IMR-90 (cell line): ENCODE measurements at places on chromosomes 6 and 20. TPM values are rescaled to one million over a fixed set of nuclear protein-coding genes. Genes with fewer than 3 reads are reported as not detected.

Gene CENPW
- 19.3 and 22.7 TPM in 2 replicates for polyA plus RNA-seq

Gene HSPA12B
- polyA plus RNA-seq = not detected in 2 replicates

Gene C6orf52
- polyA plus RNA-seq = 0.31 TPM in 1 of 2 replicates, not detected in the other

Gene MCHR2
- not detected in 2 replicates for polyA plus RNA-seq

Gene TGM3
- not detected in 2 replicates for polyA plus RNA-seq

Gene GPR63
- polyA plus RNA-seq = 0.32 and 0.44 TPM in 2 replicates

Gene TBC1D32
- 2.6 and 3.0 TPM in 2 replicates for polyA plus RNA-seq

DNA sequence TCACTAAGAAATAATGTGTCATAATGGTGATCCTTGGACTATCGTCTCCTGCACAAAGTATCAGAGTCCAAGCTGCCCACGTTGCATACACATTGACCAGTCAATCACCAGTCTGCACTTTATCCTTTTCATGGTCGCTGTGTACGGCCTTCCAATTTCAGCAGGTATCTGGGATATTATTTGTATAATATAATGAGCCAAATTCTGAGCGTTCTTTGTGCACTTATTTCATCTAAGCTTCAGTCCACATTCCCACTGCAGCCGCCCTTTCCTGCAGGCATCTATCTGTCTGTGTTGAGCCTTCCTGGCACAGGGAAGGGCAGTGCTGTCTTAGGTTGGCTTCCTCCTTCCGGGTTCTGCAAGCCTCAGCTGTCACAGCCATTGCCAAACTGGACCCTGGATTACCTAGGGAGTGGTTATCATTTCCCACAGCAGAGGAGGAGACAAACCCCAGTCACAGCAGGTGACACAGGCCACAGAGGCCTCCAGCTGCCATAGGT lies 174.3 kb downstream of the TTLL2 start:
- H3K36me3 ChIP-seq = no peaks in the 10 kb centered on the region
- H3K27me3 ChIP-seq = no peaks in the 10 kb centered on the region
- H3K27ac ChIP-seq = no peak overlapping the region
- DNase-seq = no peak

GRCh38 chr6:68718385-68719073 lies 83.4 kb downstream of the ADGRB3 start:
- no peaks in the 10 kb centered on the region for H3K4me1 ChIP-seq
- H3K36me3 ChIP-seq = no peaks in the 10 kb centered on the region

DNA sequence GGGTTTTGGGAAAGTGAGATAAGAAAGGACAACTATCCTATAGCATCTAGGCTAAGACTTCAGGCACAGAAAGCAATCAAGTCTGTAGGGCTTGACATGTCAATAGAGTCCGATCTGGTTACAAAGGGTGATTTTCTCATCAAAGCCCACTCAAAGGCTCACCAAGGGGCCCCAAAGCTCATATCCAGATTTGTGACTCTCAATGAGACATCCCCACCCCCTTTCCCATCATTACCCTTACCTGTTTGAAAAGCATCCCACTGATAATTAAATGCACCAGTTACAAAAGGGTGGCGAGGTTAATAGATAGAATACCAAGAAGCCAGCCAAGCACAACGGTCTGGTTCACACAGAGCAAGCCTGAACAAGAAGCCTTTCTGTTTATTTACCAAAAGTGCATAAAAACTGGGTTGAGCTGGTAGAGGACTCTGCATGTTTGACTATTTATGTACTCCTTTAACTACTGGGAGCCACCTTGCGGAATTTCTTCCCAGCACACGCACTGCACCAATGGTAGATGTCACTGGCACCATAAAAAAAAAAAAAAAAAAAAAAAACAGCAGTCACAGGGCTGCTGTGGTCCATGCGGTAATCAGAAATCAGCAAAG lies 6.1 kb downstream of the JAG1 start:
- no peaks in the 10 kb centered on the region for H3K27me3 ChIP-seq
- H3K4me3 ChIP-seq = no peak overlapping the region
- DNase-seq = no peak
- peaks cover 46% of the 10 kb centered on the region for H3K36me3 ChIP-seq
- H3K4me1 ChIP-seq = peaks cover 12% of the 10 kb centered on the region

GRCh38 chr6:120646101-120646500 lies 688.2 kb downstream of the TBC1D32 start:
- no peaks in the 10 kb centered on the region for H3K4me1 ChIP-seq
- no peaks in the 10 kb centered on the region for H3K27me3 ChIP-seq
- DNase-seq = no peak
- H3K4me3 ChIP-seq = no peak overlapping the region
- H3K27ac ChIP-seq = no peak overlapping the region

- no peaks in the 10 kb centered on the region; the same call in 1 of the 2 replicates for H3K4me1 ChIP-seq
- H3K27ac ChIP-seq = no peak within 1 kb of the TSS
- H3K4me3 ChIP-seq = no peak within 1 kb of the TSS
- DNase-seq = no peak
- no peaks in the 10 kb centered on the region for H3K36me3 ChIP-seq
These were observed at the start of gene TFAP2C for GRCh38 chr20:56628873-56629463. TSS of gene TFAP2C (plus strand) at chr20:56629306. CDS start at chr20:56629545, 239 bp downstream.

- no peaks in the 10 kb centered on the region for H3K36me3 ChIP-seq
- H3K27me3 ChIP-seq = no peaks in the 10 kb centered on the region
- H3K4me1 ChIP-seq = no peaks in the 10 kb centered on the region
- no peak overlapping the region for H3K27ac ChIP-seq
- DNase-seq = no peak
These were observed 91.0 kb upstream of the MEI4 start for GRCh38 chr6:77561768-77562314.

GRCh38 chr6:33768644-33769120 lies 20.2 kb downstream of the LEMD2 start:
- peak overlapping the region; percentile 31 for H3K27ac ChIP-seq
- H3K4me1 ChIP-seq = peaks cover 48% of the 10 kb centered on the region
- H3K36me3 ChIP-seq = peaks cover 15% of the 10 kb centered on the region
- no peaks in the 10 kb centered on the region for H3K27me3 ChIP-seq

GRCh38 chr6:84107495-84107894 lies 73.9 kb downstream of the MRAP2 start:
- H3K4me1 ChIP-seq = no peaks in the 10 kb centered on the region
- DNase-seq = no peak
- no peaks in the 10 kb centered on the region for H3K36me3 ChIP-seq
- H3K4me3 ChIP-seq = no peak overlapping the region
- no peaks in the 10 kb centered on the region for H3K27me3 ChIP-seq
- no peak overlapping the region for H3K27ac ChIP-seq

DNA sequence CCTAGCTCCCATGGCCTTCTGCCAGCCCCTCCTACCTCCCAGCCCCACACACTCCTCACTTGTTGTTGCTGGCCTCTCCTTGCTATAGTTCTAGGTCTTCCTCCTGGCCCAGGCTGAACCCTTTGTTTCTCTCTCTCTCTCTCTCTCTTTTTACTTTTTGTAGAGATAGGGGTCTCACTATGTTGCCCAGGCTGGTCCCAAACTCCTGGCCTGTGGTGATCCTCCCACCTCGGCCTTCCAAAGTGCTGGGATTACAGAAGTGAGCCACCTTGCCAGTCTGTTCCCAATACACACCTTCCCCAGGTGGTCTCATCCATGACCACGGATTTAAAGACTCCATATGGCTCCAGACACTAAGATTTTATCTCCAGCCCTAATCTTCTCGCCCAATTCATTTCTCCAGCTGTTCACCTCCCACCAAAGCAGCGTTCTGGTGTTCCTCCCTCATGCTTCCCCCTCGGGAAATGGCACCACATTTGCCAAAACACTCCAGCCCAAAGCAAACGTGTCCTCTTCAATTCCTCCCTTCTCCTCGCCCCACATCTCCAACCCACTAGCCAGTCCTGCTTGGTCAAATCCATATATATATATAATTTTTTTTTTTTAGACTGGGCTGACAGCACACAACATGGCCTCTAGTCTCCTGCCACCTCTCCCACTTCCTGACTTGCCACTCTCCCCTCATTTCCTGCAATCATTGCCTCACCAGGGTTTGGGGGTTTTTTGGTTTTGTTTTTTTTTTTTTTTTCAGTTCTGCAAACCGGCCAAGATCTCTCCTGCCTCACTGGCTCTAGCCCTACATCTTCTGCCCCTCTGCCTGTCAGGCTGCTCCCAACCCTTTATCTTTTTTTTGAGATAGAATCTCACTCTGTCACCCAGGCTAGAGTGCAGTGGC lies 104.4 kb downstream of the NCR2 start:
- DNase-seq = no peak
- no peak overlapping the region for H3K4me3 ChIP-seq
- H3K36me3 ChIP-seq = no peaks in the 10 kb centered on the region
- H3K27ac ChIP-seq = no peak overlapping the region
- H3K4me1 ChIP-seq = no peaks in the 10 kb centered on the region; the same call in 1 of the 2 replicates

DNA sequence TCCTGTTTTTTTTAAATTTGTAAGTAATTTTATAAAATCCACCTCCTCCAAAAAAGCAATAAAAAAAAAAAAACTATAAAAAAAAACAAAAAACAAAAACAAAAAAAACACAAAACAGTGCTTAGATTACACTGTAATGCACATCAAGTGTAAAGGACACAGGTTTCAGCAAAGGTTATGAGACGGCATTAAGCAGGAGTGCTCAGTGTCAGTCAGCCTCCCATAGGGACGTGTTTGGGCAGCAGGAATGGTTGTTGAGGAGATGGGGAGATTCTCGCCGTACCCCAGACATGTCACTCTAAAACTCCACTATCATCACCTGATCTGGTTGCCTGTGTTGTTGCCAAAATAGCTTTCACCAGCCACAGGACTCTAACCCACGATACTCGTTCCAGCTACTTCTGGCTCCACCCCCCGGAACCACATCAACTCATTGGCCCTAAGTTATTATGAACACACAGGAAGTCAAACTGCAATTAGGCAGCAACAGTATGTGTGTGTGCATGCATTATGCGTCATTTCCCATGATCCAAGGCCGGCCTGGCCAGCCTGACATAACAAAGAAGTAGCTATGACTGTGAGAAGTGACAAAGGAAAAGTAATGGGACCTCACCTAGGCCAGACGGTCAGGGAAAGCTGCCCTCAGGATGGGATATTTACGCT lies 28.7 kb downstream of the ECT2L start:
- no peak overlapping the region for H3K27ac ChIP-seq
- DNase-seq = peak; percentile 9
- H3K4me1 ChIP-seq = no peaks in the 10 kb centered on the region
- H3K36me3 ChIP-seq = no peaks in the 10 kb centered on the region

- H3K36me3 ChIP-seq = no peaks in the 10 kb centered on the region
- H3K27me3 ChIP-seq = no peaks in the 10 kb centered on the region
- no peak overlapping the region for H3K4me3 ChIP-seq
- DNase-seq = peak; percentile 71
These were observed 12.9 kb upstream of the HIVEP1 start for GRCh38 chr6:11999246-11999645.

DNA sequence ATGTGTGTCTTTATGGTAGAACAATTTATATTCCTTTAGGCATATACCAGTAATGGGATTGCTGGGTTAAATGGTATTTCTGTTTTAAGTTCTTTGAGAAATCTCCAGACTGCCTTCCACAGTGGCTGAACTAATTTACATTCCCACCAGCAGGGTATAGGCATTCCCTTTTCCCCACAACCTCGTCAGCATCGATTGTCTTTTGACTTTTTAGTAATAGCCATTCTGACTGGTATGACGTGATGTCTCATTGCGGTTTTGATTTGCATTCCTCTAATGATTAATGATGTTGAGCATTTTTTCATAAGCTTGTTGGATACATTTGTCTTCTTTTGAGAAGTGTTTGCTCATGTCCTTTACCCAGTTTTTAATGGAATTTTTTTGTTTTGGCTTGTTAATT lies 5.3 kb upstream of the TASP1 start:
- no peak for DNase-seq
- H3K4me3 ChIP-seq = no peak overlapping the region
- no peaks in the 10 kb centered on the region for H3K36me3 ChIP-seq
- no peak overlapping the region for H3K27ac ChIP-seq

DNA sequence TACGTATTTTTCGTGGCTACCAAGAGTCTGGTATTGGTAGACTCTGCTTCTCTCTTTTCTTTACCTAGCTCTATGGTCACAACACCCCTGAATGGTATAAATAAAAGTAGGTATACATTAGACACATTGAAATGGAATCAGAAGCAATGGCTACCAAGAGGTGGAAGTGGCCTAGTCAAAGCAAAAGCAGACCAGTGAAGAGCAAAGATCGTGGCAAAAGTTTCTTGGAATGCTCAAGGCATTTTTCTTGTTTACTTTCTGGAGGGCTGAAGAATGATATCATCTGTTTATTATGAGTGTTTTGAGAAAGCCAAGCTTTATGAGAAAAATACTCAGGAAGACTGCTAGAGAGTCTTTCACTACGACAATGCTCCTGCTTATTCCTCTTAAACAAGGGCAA lies 28.6 kb upstream of the MOCS1 start:
- DNase-seq = peak; percentile 70
- no peaks in the 10 kb centered on the region for H3K36me3 ChIP-seq
- peaks cover 2% of the 10 kb centered on the region; the same call in 1 of the 2 replicates for H3K27me3 ChIP-seq
- peak overlapping the region; percentile 20; the same call in 1 of the 2 replicates for H3K27ac ChIP-seq
- peaks cover 7% of the 10 kb centered on the region for H3K4me1 ChIP-seq

DNA sequence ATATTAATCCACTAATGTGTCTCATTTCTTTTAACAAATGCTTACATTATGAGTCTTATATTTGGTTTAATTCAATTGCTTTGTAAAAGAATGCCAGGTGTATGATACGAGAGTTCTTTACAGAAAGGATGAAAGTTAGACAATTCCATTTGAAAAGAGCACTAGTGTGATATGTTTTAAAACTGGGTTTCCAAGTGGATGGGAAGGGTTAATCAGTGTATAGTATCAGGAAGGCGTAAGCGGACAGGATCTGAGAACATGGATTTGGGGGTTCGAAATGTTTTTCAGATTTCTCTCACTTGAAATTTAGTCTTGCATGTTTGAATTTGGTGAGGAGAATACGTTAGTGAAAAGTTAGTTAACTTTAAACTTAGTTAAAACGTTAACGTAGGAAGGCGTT lies 2.6 kb downstream of the FOXO3 start:
- peaks cover 14% of the 10 kb centered on the region for H3K4me1 ChIP-seq
- no peak overlapping the region for H3K27ac ChIP-seq
- H3K36me3 ChIP-seq = peaks cover 12% of the 10 kb centered on the region
- H3K27me3 ChIP-seq = no peaks in the 10 kb centered on the region
- H3K4me3 ChIP-seq = peak overlapping the region; percentile 78
- DNase-seq = no peak

- H3K36me3 ChIP-seq = peaks cover 32% of the 10 kb centered on the region
- H3K27me3 ChIP-seq = no peaks in the 10 kb centered on the region
- H3K27ac ChIP-seq = no peak overlapping the region
- H3K4me1 ChIP-seq = peaks cover 21% of the 10 kb centered on the region
- no peak overlapping the region for H3K4me3 ChIP-seq
- no peak for DNase-seq
These were observed 40.6 kb upstream of the SRF start for GRCh38 chr6:43130429-43130828.

DNA sequence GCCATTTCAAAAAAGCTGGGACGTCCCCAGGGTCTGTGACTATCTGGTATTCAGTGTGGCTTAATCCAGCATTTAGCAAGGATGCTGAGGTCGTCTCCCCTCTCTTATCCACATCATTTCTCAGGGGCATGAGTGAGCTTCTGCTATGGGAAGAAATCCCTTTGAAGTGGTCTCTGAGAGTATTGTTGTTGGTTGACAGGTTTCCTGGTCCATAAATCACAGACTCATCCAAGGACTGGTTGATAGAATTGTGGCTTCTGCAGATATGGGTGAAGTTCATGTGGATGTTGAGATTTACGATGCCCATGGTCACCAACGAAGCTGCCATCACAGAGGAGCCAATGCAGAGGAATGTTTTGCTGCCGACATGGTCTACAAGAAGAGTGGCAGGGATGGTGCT lies 24.0 kb downstream of the SLC2A12 start:
- H3K27me3 ChIP-seq = no peaks in the 10 kb centered on the region
- no peak overlapping the region for H3K27ac ChIP-seq
- DNase-seq = no peak
- peaks cover 4% of the 10 kb centered on the region for H3K4me1 ChIP-seq
